ENCODE measurements at places on chromosomes 4 and X.

DNA sequence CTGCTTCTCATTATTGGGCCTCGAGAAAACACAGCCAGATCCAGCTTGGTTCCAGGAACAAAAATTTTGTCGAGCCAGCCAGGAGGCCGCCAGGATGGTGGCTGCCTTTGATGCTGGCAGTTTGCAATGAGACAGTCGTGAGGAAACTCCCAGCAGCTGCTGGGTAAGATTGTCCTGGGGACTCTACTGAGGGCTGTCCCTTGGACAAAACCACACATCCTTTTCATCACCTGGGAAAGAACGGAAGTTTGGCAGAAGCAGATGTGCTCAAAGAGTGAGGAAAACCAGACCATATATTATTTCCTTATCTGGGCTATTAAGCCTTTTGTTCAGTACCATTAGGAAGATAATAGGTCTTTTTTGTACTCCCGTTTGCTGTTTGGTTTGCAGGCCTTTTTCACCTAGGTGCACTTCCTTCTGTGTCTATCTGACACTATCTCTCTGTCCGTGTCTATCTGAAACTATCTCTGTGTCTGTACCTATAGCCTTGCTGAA lies 13.4 kb upstream of the PAPSS1 start:
- no peak for DNase-seq

DNA sequence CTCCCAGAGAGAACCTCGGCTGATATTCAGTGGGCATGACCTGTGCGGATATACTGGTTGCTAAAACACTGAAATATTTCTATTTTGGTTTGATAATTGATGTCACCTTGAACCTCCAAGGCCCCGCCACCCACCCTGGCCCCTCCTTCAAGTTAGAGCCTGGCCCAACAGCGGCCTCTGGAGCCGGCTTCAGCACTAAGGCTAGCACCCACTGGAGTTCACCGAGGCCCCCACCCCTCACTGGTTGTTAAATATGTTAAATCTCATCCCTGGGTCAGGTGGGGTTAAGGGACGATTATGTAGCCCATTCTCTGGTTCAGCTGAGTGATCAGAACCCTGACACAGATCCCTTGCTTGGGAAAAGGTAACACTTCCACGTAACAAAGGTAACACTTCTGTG lies 24.3 kb downstream of the SEL1L3 start:
- no peak for DNase-seq

- DNase-seq: no peak
Measured at GRCh38 chrX:35786271-35786670, 11.9 kb upstream of the MAGEB16 start.

GRCh38 chrX:37454537-37455285 lies 105.5 kb downstream of the PRRG1 start:
- DNase-seq: no peak

DNA sequence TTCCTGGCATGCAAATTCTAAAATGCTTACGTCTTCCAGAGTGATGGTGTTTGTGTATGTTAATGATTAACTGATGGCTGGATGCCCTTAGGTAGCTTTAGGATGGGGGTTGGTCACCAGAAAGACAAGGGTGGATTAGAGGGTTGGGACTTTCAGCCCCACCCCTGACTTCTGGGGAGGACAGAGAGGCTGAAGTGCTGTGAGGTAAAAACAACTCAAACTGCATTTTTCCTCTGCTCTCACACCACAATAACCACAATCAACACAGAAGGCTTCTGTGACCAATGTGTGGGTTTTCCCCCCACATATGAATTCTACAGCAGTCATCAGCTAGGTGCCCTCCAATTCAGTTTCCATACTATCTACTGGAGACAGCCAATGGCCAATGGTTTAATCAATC lies 18.7 kb upstream of the DDIT4L start:
- no peak for DNase-seq

DNA sequence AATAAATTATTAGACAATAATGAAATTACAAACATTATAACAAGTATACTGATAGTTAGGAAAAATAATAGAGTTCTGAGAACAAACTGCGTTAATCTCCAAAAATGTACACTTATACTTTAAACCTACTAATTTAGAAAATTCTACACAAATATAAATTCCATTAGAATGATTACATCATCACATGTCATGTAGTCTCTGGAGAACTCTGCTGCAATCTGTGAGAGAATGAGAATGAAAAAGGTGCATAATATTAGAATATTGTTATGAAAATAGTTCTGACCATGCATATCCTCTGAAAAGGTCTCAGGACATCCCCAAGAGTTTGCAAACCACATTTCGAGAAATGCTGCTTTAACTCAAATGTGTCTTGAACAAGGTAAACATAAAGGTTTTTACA lies 11.4 kb downstream of the GUCY1A1 start:
- DNase-seq: no peak

- DNase-seq: no peak
Measured at GRCh38 chrX:151825925-151826485, 86.7 kb upstream of the MAGEA4 start.

DNA sequence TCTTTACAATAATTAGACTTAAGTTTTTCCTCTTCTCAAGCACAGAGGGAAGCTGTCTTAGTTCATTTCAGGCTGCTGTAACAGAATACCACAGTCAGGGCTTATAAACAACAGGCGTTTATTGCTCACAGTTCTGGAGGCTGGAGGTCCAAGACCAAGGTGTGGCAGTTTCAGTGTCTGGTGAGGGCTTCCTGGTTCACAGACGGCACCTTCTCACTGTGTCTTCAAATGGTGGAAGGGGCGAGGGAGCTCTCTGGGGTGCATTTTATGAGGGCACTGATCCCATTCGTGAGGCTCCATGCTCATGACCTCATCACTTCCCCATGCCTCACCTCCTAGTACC lies 115.7 kb upstream of the MXRA5 start:
- no peak for DNase-seq

DNA sequence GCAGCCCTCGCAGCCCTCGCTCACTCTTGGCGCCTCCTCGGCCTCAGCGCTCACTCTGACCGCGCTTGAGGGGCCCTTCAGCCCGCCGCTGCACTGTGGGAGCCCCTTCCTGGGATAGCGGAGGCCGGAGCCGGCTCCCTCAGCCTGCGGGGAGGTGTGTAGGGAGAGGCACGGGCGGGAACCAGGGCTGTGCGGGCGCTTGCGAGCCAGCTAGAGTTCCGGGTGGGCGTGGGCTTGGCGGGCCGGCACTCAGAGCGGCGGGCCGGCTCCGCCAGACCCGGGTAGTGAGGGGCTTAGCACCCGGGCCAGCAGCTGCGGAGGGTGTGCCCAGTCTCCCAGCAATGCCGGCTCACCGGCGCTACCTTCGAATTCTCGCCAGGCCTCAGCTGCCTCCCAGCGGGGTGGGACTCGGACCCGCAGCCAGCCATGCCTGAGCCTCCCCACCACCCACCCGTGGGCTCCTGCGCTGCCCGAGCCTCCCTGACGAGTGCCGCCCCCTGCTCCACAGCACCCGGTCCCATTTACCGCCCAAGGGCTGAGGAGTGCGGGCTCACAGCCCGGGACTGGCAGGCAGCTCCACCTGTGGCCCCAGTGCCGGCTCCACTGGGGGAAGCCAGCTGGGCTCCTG lies 1.4 kb upstream of the AADAT start:
- DNase-seq: no peak

DNA sequence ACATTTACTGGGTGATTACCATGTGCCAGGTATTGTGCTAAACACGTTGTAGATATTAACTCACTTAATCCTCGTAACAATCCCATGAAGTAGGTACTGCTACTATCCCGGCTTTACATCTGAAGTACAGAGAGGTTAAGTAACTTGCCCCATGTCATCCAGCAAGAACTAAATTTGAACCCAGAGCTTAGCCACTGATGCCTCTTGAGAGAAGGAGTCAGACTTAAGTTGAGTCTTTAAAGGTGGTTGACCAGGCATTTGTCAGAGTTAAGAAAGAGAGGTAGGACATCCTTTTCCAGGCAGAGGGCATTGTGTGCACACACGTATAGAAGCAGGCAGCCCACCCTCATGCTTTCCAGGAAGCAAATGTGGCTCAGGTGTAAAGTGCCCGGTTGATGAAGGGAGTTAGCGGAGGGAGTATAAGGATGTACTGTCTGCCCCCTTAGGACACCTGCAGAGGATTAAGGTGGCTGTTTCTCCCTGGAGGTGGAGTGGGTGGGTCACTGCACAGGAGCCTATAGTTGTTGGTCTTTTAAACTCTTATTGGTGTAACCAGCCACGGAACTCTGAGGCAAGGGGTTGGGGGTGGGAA lies 335 bp upstream of the CD38 start:
- DNase-seq: no peak

GRCh38 chr4:19807505-19807904 lies 444.2 kb upstream of the SLIT2 start:
- DNase-seq: no peak

DNA sequence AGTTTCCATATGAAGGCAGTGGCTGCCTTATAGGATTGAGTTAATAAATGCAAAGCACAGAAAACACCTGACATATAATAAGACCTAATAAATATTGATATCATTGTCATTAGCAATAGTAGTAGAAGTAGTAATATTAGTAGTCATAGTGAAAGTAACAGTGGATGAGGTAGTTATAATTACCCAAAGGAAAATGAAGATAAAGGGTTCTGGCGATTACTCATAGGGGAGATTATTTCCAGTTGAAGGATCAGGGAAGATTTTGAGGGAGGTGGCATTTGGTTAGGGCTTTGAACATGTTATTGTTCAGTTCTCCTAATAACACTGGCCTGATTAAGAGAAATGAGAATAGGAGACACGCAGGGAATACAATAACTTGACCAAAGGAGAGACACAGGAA lies 131.9 kb upstream of the GPRIN3 start:
- no peak for DNase-seq

DNA sequence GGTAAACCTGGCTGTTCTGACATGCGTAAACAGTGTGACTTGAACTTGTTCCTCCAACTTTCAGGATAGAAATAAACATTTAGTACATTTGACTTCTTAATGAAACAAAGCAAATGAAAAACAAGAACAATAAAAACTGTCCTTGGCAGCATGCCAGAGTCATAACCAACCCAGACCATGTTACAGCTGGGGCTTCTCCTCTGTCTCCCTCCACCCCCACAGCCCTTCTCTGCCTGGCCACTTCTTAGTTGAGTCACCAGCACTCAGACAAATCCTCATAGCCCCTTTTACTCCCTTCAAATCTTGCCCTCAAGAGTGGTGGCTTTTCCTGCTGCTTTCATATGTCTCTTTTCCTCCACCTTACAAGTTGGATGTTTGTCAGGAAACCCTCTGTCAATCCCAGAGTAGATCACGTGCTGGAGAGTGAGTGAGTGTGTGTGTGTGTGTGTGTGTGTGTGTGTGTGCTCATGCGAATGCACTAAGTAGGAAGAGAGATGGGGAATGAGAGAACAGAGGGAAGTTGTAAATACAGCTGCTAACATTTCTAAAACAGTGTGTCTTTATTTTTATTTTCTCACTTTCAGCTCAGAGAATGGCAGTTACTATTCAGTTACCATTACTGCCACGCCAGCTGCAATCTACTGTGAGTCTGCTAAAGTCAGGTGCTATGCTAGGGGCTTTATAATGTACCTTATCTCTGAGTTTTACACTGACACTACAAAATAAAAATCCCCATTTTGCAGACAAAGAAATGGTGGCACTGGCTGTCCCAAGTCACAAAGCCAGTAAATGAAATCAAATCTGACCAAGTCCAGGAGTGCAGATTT lies 15.0 kb downstream of the SCARB2 start:
- DNase-seq: no peak

- DNase-seq: no peak
Measured at GRCh38 chr4:136369073-136369472, 1163.2 kb downstream of the PCDH18 start.

GRCh38 chr4:6693231-6694176 lies at the start of gene S100P:
Gene S100P, plus strand, starts transcription at chr4:6693878. Its CDS starts 55 bp downstream, at chr4:6693933.
- no peak for DNase-seq

DNA sequence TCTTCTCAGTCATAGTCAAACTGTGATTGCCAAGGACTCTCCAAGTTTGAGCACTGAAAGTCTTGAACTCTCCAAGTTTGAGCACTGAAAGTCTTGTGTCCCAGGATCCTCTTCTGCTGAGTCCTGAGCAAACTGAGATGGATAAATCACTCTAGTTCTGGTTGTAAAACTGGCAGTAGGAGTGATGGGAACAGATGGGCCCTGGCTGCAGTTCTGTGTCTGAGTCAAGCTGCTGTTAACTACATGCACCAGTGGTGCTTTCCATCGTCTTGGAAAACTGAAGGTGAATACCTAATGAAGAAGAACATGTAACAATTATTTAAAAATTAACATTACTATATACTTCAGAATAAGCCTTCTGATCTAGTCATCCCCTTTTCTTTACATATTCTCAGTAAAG lies 27.6 kb upstream of the KCNIP4 start:
- no peak for DNase-seq

DNA sequence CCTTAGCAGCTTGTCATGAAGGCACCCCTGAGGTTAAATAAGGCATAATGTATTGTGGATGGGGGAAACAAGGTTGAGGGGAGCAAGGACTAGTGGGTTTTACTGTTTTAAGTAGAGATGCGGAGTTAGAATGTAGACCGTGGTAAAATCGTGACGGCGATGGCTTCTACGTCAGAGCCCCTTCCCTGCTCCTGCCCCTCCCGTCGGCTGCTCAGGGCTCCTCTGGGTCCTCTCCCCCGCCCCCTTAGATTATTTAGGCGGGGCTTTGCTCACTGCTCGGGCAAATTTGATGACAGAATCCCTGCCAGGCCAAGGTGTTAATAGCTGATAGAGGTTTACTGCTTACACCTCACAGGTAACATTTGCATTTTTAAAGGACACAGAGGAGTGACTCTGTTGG lies 2.3 kb downstream of the FRMPD3 start:
- DNase-seq: no peak

DNA sequence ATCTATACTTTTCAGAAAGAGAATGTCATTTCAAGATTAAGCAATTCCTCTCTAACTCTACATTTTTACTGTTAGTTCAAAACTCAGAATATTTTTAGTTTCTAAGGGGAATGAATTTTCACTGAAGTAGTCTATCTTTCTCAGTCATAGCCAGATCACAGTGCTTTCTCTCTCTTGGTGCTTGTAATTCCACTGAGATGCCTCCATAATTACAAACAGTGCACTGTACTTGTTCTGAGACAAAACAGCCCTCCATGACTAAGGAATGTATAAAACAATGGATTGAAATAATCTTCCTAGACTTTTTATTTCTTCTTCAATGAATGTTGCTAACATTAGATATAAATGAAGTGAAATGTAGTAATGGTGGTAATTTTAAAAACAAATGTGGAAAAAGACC lies 603.2 kb upstream of the FAM241A start:
- no peak for DNase-seq

DNA sequence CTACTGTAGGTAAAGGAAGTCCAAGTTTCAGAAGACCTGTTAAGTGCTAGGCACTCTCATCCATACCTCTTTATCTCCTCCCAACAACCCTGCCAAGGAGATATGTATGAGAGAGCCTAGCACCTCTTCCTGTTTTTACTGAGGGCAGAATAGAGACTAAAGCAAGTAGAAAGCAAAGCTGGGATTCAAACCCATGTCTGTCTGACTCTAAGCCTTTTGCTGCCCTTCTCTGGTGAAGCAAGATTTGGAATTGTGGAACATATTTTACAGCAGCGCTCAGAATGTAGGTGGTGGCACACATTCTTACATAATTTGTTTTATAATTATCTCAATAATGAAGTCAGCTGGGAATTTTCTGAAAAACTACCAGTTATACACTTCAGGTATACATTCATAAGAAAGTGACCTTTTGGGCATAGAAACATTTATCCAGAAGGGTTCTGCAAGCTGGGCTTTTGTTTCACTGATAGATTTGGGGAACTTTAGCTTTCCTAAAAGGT lies 41.7 kb downstream of the SEPTIN11 start:
- DNase-seq: no peak
